GM23248 (cell line): ENCODE measurements at places on chromosomes 7 and 10.

- DNase-seq, result peak; percentile 75
These were observed 2.1 kb downstream of the KIF5B start for GRCh38 chr10:32054094-32054493.

- DNase-seq, result no peak
These were observed 35.0 kb downstream of the LHFPL3 start for GRCh38 chr7:104363355-104363754.

DNA sequence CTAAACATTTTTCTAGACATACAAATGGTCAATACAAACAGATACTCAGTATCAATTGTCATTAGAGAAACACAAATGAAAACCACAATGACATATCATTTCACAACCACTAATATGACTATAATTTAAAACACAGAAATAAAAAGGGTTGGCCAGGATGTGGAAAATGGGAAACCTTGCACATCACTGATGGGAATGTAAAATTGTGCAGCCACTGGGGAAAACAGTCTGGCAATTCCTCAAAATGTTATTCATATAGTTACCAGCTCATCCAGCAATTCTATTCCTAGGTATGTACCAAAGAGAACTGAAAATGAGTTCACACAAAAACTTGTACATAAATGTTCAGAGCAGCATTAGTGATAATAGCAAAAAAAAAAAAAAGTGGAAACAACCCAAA lies 106.1 kb upstream of the LRRTM3 start:
- DNase-seq, result no peak

DNA sequence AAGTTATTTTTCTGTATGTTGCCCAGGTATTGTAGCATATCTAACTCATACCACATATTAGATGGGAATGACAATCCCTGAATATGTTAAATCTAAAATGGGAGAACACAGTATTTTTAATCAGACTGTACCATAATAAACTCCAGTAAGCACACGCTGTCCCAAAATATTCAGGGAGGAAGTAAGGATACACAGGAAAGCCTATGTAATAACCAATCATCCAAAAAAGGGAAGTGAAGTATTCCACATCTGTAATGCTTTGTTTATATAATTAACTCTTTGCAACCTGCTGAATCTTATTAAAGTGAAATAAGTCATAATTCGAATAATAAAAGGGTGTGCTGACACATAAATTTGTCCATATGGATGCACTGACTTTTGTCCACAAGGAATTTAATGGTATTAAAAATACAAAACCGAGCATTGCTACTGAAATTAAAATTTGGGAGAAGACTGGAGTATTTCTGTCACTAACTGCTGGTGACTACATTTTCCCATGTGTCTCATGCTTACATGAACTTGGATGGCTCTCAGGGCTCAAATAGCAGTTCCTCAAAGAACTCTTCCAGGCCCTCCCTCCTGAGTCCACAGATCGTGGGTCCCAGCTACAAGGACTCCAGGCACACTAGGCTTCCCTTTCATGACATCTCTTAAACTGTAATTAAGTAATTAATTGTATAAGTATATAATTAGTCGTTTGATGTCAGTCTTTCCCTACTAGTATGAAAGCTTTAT lies 120.6 kb downstream of the NEBL start:
- DNase-seq, result no peak

DNA sequence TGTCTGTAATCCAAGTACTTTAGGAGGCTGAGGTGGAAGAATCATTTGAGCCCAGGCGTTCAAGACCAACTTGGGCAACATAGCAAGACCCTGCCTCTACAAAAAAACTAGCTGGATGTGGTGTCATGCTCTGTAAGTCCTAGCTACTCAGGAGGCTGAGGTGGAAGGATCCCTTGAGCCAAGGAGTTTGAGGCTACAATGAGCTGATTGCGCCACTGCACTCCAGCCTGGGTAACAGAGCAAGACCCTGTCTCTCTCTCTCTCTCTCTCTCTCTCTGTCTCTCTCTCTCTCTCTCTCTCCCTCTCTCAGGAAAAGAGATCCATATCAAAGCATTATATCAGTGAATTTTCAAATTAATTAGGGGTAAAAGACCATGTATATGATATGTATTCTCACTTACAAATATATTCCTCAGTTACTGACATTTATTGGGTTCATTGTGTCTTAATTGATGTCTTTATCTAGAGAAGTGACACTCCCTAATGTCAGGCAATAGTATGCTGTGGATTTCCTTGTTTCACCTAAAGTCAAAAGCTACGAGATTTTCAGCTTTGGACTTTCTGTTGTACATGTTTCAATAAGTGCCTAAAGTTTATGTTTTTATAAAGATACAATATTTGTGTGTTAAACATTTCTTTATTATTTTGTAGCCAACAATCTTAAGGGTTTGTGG lies 76.7 kb downstream of the SHH start:
- no peak for DNase-seq

- DNase-seq, result no peak
These were observed 13.8 kb upstream of the INPP5A start for GRCh38 chr10:132523561-132524442.

- DNase-seq, result peak; percentile 72
These were observed 285 bp downstream of the CSTF2T start for GRCh38 chr10:51699145-51699474.

DNA sequence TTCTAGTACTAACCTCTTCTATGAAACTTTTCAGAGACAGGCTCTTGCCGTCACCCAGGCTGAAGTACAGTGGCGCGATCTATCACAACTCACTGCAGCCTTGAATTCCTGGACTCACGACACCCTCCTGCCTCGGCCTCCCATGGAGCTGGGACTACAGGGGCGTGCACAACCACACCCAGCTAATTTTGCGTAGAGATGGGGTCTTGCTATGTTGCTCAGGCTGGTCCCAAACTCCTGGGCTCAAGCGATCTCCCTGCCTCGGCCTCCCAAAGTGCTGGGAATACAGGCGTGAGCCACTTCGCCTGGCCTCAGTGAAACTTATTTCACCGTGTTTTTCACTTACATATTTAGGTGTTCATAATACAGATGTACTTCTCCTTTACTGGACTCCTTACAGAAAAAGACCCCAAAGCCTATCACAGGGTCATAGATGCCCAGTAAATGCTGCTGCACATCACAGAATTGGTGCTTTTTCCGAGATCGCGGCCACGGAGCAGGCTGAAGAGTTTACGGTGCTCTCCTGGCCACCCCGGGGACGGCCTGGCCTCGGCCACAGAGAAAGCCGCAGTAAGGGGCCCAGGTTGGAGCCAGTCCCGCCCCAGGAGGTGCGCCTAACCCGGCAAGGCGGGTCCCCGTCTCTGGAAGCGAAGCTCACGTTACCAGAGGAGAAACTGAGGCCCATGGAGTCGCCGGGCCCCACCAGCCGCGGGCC lies 595 bp downstream of the TBL2 start:
- peak; percentile 54 for DNase-seq

DNA sequence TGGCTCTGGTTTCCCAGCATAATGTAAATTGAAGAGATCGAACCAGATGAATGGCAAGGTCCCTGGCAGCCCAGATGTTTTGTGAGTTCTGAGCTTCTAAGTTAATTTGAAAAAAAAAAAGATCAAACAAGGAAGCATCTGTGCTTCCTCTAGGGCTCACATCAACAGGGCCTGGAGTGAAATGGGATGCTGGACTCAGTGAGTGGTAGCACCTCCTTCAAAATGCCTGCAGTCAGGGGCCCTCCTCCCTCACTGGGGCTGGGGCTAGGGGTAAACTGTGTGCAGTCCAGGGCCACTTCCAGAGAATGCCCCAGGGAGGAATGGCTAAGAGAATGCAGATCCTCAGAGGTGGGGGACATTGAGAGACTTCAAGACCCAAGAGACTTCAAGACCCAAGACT lies 6.0 kb upstream of the CUEDC2 start:
- DNase-seq, result no peak

DNA sequence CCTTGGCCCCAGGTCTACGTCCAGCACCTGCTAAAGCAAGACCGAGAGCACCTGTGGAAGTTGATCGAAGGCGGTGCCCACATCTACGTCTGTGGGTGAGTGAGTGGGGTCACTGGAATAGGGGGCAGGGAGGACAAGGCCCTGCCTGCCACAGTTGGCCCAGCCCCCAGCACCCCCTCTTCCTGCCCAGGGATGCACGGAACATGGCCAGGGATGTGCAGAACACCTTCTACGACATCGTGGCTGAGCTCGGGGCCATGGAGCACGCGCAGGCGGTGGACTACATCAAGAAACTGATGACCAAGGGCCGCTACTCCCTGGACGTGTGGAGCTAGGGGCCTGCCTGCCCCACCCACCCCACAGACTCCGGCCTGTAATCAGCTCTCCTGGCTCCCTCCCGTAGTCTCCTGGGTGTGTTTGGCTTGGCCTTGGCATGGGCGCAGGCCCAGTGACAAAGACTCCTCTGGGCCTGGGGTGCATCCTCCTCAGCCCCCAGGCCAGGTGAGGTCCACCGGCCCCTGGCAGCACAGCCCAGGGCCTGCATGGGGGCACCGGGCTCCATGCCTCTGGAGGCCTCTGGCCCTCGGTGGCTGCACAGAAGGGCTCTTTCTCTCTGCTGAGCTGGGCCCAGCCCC lies 8.1 kb downstream of the TMEM120A start:
- no peak for DNase-seq

- no peak for DNase-seq
These were observed 3.0 kb upstream of the LIPK start for GRCh38 chr10:88702848-88703597.

DNA sequence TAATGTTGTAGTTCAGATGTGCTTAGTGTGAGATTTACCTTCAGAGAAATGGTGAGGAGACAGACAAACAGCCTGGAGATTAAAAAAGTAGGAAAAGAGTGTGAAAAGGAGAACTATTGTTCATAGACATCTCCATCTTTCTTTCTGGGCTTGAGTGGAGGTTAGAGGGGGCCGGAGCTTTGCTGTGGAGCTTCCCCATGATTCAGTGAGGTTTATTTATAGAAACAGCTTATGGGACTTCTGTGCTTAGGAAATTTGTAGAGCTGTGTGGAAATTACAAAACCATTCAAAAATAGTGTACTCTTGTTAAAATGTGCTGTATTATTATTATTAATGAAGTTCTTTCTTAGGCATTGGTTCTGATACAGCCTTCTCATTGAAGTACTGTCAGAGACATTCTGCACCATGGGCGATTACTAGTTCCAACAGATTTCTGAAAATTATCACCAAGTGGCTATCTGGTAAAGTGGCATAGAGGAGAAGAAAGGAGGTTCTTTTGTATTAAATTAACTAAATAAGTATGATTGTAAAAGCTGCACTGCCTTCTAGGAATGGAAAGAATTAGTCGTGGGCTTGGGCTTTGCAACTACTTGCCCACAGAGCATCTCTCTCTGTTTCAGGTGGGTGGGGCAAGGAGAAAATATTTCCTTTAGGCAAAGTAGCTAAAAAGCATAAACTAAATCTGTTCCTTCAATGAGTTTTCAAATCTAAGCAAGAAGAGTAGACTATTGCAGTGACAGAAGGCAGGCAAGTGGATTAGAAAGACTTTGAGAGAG lies 8.7 kb upstream of the TCAF1 start:
- peak; percentile 61 for DNase-seq

DNA sequence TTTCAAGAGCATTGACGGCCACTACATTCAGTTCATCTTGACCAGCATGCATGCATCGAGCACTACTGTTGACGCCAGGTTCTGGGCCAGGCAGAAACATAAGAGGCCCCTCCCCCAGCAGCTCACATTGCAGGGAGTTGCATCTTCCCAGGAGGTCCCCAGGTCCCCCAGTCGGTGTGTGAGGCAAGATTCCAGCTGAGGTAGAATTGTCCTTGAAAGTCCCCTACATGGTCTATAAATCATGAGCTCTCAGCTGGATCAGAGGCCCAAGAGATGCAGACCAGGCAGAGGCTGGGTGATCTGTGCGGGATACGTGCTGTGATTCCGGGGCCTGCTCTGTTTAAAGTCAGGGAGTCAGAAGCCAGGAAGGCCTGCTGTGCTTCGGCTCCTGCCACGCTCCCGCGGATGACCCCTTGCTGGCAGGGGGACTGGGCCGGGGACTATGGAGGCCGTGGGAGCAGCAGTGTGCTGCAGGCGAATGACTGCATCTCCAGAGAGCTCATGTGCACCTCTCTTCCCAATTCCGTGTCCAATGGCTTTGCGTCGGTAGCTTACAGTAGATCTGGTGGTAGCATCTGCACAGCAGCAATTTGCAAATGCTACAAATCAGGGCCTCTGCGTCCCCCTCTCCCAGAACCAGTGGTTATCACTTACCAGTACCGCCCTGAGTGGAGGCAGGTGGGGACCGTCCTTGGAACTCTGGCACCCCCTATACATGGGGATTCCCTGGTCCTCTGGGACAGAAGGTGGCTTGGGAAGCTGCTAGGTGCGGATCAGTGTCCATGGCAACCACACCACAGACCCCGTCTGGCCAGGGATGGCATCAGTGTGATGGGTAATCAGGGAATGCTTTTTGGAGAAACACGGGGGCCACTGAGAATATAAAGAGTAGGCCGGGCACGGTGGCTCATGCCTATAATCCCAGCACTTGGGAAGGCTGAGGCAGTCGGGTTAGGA lies 93.6 kb downstream of the RGS10 start:
- DNase-seq, result no peak
